Kidney (tissue), 22 donors: ENCODE measurements at places on chromosomes 11 and 22. TPM values are rescaled to one million over a fixed set of nuclear protein-coding genes. Genes with fewer than 3 reads are reported as not detected.

The CD248 gene
- 22.9 TPM for total RNA-seq

The HSPB2 gene
- 4.4 TPM for total RNA-seq

The SLC22A12 gene
- total RNA-seq: 5.3 TPM

The SAA4 gene
- 1.3 TPM for total RNA-seq

The GVQW3 gene
- total RNA-seq: 3.4 TPM

The DGCR6 gene
- 1.7 TPM for total RNA-seq

The TUBA8 gene
- 1.1 TPM for total RNA-seq

The DEAF1 gene
- 54.5 TPM for total RNA-seq

The SLC17A6 gene
- total RNA-seq: not detected

- H3K27ac ChIP-seq: no peak overlapping the region
- no peaks in the 10 kb centered on the region for H3K4me1 ChIP-seq
- no peak overlapping the region for H3K4me3 ChIP-seq
- no peak for DNase-seq
- no peaks in the 10 kb centered on the region for H3K36me3 ChIP-seq
Measured at GRCh38 chr11:1447845-1448825, 38.4 kb downstream of the MOB2 start.

- DNase-seq: no peak
- no peaks in the 10 kb centered on the region for H3K4me1 ChIP-seq
- H3K27me3 ChIP-seq: no peaks in the 10 kb centered on the region
- no peak overlapping the region for H3K27ac ChIP-seq
- no peak overlapping the region for H3K4me3 ChIP-seq
Measured at GRCh38 chr11:114081641-114082414, 22.3 kb downstream of the ZBTB16 start.

GRCh38 chr11:105152021-105152512 is 12.5 kb upstream of the CARD18 start:
- no peak overlapping the region for H3K4me3 ChIP-seq
- no peaks in the 10 kb centered on the region for H3K4me1 ChIP-seq
- no peak for DNase-seq
- no peaks in the 10 kb centered on the region for H3K36me3 ChIP-seq

- no peak overlapping the region for H3K27ac ChIP-seq
- H3K36me3 ChIP-seq: peaks cover 3% of the 10 kb centered on the region
- peak overlapping the region; percentile 88 for H3K4me3 ChIP-seq
- no peak for DNase-seq
- no peaks in the 10 kb centered on the region for H3K27me3 ChIP-seq
Measured at GRCh38 chr11:18105086-18105801, 638 bp downstream of the SAAL1 start.

- no peaks in the 10 kb centered on the region for H3K4me1 ChIP-seq
- peak; percentile 76 for DNase-seq
- no peak overlapping the region for H3K4me3 ChIP-seq
- no peaks in the 10 kb centered on the region for H3K36me3 ChIP-seq
- H3K27ac ChIP-seq: no peak overlapping the region
Measured at GRCh38 chr11:40274017-40274416, 1185.4 kb downstream of the LRRC4C start.

DNA sequence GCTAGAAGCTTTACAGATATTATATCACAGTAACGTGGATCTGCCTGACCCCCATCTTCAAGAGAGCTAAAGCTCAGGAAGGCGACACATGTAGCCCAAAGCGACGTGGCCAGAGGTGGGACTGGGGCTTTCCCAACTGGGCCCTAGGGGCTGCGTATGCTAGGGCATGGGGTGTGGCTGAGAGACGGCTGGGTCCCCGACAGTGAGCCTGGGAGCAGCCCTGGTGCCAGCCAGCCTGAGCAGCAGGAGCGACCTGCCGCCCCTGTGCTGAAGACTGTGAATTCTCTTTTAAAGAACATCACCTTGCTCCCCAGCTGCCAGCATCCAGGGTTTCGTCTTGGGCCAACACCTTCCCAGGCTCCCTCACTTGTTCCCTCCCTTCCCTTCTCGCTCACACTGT is 32.9 kb upstream of the CYP2D6 start:
- DNase-seq: no peak
- H3K4me3 ChIP-seq: no peak overlapping the region
- no peaks in the 10 kb centered on the region for H3K36me3 ChIP-seq
- H3K27me3 ChIP-seq: no peaks in the 10 kb centered on the region
- no peaks in the 10 kb centered on the region for H3K4me1 ChIP-seq

DNA sequence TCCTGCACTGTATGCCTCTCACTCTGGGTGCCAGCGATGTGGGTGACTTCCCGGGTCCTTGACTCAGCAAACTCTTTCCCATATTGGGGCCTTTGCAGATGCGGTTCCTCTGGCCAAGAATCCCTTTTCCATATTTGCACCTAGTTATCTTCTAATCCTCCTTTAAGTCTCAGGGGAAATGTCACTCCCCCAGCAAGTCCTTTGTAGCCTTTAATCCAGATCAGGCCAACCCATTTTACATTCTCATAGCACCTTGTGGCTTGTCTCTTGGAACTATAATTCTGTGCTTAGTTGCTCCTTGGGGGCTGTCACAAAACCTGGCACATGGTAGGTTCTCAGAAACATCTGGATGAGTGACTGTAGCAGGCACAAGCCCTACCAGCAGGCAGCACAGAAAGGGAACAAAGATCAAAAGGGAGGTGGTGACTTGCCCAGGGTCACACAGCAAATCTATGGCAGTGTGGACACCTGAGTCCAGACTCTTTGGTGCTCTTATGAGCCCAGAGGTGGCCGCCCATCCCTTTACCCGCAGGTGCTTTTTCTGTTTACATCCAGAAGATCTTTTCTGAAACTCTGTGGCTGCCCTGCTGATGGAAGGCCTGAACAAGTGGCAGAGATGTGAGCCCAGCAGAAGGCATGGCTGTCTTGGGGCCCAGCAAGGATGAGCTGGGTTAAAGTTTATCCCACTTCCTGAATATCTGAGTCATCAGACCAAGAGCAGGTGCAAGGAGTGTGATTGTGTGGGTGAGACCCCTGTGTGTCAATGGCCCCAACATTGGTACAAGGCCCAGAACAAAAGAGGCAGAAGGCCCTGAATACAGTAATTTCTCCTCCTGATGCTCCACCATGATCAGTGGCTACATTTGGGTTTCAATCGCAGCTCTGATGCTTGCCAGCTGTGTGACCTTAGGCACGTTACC is 78.6 kb upstream of the GRK3 start:
- H3K27ac ChIP-seq: no peak overlapping the region
- no peak for DNase-seq
- no peaks in the 10 kb centered on the region for H3K36me3 ChIP-seq
- peaks cover 16% of the 10 kb centered on the region for H3K4me1 ChIP-seq
- H3K4me3 ChIP-seq: no peak overlapping the region
- H3K27me3 ChIP-seq: no peaks in the 10 kb centered on the region

- no peaks in the 10 kb centered on the region for H3K36me3 ChIP-seq
- no peaks in the 10 kb centered on the region for H3K27me3 ChIP-seq
- H3K4me3 ChIP-seq: no peak overlapping the region
- DNase-seq: no peak
- H3K27ac ChIP-seq: no peak overlapping the region
Measured at GRCh38 chr11:117730208-117730800, 66.7 kb downstream of the DSCAML1 start.

DNA sequence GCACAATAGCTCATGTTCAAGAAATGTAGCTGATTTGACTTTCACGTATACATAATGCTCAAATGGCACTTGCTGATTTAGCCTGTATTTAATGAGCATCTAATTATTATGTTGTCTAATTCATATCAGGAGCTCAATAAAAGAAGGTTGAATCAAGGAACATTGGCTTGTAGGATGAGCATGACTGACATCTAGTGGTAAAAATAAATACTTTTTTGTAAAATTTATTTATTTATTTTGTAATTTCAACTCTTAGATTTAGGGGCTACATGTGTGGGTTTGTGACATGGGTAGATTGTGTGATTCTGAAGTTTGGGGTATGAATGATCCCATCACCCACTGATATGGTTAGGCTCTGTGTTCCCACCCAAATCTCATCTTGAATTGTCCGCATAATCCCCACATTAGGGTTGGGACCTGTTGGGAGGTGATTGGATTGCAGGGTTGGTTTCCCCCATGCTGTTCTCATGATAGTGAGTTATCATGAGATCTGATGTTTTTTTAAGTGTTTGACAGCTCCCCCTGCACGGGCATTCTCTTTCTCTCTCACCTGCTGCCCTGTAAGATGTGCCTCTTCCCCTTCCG is 1.7 kb upstream of the OR52E5 start:
- DNase-seq: no peak
- H3K4me3 ChIP-seq: no peak overlapping the region
- no peaks in the 10 kb centered on the region for H3K36me3 ChIP-seq
- H3K27ac ChIP-seq: no peak overlapping the region
- no peaks in the 10 kb centered on the region for H3K4me1 ChIP-seq

DNA sequence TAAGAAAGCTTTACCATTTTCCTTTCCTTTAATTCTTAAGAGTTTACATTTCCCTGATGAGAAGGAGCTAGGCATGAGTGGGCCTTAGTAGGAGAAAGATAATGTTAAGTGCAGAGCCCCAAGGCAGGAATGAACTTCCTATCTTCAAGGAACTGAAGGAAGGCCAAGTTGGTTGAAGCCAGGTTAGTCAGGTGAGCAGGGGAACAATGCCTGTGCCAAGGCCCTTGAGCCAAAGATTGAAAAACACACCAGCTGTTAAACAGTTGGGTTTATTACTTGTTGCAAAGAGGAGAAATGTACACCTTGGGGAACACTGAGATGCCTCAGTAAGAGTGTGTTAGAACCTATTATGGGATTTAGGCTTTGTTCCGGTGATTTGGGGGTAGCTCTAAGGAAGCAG is 10.0 kb downstream of the CNTF start:
- H3K4me1 ChIP-seq: no peaks in the 10 kb centered on the region
- H3K36me3 ChIP-seq: no peaks in the 10 kb centered on the region
- H3K27me3 ChIP-seq: no peaks in the 10 kb centered on the region
- H3K27ac ChIP-seq: no peak overlapping the region
- DNase-seq: no peak

DNA sequence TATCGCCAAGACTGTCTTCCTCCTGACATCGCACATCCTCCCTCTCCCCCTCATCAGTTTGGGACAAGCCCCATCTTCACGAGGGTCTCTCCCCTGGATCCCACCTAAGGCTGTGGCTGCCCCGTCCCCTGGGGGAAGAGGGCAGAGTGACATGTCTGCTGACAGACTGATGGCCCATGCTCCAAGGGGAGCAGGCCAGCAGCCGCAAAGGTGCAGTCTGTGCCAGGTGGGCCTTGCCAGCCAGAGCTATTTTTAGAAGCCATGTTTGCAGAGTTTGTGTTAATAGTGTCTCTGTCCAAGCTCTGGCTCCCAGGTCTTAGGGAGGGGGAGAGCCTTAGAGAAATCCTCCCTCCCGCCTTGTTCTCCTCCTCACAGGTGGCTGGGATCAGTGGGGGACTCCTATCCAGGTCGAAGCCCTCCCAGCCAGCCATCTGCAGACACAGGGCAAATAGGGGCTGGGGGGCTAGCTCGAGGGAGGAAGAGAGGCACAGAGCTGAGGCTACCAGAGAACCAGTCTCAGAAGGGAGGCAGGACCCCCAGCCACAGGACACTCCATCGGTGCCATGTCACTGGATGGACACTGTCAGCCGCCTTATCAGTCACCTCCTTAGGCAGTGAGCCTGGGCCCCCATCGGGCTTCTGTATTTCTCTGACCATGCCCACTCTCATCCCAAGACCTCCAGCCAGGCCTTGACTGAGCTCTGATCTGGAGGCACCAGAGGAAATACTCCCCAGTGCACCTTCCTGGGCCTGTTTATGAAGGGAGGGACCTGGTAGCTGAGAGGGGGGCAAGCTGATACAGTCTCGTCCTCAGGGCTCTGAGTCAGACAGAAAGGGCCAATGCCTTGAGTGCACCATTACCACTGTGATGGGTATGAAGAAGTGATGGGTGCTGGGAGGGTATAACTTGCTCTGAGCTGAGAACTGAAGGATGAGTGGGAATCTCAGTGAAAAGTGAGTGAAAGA is 49.3 kb downstream of the CHRDL2 start:
- H3K36me3 ChIP-seq: no peaks in the 10 kb centered on the region
- no peaks in the 10 kb centered on the region for H3K4me1 ChIP-seq
- H3K4me3 ChIP-seq: no peak overlapping the region
- H3K27ac ChIP-seq: peak overlapping the region; percentile 29
- DNase-seq: peak; percentile 9
- no peaks in the 10 kb centered on the region for H3K27me3 ChIP-seq

- no peak overlapping the region for H3K27ac ChIP-seq
- H3K4me3 ChIP-seq: no peak overlapping the region
- DNase-seq: no peak
- H3K4me1 ChIP-seq: no peaks in the 10 kb centered on the region
- H3K36me3 ChIP-seq: no peaks in the 10 kb centered on the region
- H3K27me3 ChIP-seq: no peaks in the 10 kb centered on the region
Measured at GRCh38 chr22:44383064-44383575, 70.4 kb upstream of the SHISAL1 start.

GRCh38 chr11:77497368-77497767 is 23.5 kb upstream of the PAK1 start:
- H3K27me3 ChIP-seq: no peaks in the 10 kb centered on the region
- H3K27ac ChIP-seq: no peak overlapping the region
- DNase-seq: no peak
- no peak overlapping the region for H3K4me3 ChIP-seq
- H3K4me1 ChIP-seq: no peaks in the 10 kb centered on the region

- no peaks in the 10 kb centered on the region for H3K36me3 ChIP-seq
- peak overlapping the region; percentile 85 for H3K27ac ChIP-seq
- peaks cover 8% of the 10 kb centered on the region for H3K4me1 ChIP-seq
- peak; percentile 93 for DNase-seq
Measured at GRCh38 chr11:561148-562003, 606 bp downstream of the RASSF7 start.

GRCh38 chr11:29685361-29685760 is 331.5 kb downstream of the KCNA4 start:
- no peak overlapping the region for H3K27ac ChIP-seq
- H3K27me3 ChIP-seq: no peaks in the 10 kb centered on the region
- H3K4me3 ChIP-seq: no peak overlapping the region
- DNase-seq: no peak
- H3K36me3 ChIP-seq: no peaks in the 10 kb centered on the region

DNA sequence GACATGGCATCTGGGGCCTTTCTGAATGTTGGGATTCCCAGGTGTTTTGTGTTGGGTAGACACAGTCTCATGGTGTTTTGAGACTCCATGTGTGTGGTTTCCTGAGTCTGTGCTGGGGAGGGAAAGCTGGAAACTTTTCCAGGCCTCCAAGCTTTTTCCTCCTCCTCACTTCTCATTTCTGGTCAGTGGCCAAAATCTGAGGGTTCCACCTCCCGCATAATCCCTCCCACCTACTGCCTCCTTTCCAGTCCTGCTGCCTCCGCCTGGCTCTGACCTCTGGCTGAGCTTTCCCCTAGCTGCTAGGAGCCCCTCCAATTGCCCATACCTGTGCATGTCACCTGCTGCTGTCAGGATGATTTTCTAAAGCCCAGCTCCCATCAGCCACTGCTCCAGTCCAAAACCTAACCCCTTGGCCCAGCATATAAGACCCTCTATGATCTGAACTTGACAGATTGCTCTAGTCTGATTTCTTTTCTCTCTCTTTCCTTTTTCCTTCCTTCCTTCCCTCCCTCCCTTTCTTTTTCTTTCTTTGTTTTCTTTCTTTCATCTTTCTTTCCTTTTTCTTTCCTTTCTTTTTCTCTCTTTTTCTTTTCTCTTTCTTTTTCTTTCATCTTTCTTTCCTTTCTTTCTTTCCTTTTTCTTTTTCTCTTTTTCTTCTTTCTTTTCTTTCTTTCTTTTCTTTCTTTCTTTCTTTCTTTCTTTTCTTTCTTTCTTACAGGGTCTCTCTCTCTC is 51.4 kb upstream of the NECTIN1 start:
- H3K27me3 ChIP-seq: no peaks in the 10 kb centered on the region
- no peak overlapping the region for H3K4me3 ChIP-seq
- peak; percentile 31 for DNase-seq
- no peak overlapping the region for H3K27ac ChIP-seq
- H3K36me3 ChIP-seq: no peaks in the 10 kb centered on the region

- no peaks in the 10 kb centered on the region for H3K4me1 ChIP-seq
- H3K36me3 ChIP-seq: no peaks in the 10 kb centered on the region
- no peak overlapping the region for H3K4me3 ChIP-seq
- DNase-seq: no peak
Measured at GRCh38 chr11:57885298-57886050, 123.9 kb downstream of the CTNND1 start.
